ENCODE measurements at places on chromosomes 3 and 15. TPM values are rescaled to one million over a fixed set of nuclear protein-coding genes. Genes with fewer than 3 reads are reported as not detected.

DNA sequence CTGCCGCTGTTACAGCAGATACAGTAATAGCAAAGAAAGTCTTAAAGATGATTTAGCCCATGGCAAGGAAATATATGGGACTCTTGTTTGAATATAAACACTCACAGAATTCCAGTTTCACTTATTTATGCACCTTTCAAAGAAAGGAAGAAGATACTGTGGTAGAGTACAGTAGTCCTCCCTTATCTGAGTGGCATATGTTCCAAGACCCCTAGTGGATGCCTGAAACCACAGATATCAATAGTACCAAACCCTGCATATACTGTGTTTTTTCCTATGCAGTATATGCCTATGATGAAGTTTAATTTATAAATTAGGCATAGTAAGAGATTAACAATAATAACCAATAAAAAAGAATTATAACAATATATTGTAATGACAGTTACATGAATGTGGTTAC lies 8.2 kb downstream of the MAP2K1 start:
- no peak for DNase-seq

DNA sequence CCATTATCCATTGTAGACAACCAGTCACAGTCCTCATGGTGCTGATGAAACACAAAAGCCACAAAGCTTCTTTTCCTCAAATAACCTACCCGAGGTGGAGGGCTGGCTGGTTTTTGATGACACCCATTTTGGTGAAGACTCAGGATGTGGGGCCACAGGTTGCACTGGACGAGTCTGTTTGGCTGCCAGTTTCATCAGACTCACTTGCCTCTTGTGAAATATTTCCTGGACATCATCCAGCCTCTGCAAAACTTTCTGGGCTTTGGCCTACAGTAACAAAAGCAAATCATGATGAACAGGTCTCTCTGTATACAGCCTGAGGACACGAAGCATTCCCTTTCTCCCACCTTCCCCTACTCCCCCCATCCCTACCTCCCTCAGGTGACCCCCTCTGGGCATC lies 42.2 kb downstream of the B3GNT5 start:
- DNase-seq, result no peak

DNA sequence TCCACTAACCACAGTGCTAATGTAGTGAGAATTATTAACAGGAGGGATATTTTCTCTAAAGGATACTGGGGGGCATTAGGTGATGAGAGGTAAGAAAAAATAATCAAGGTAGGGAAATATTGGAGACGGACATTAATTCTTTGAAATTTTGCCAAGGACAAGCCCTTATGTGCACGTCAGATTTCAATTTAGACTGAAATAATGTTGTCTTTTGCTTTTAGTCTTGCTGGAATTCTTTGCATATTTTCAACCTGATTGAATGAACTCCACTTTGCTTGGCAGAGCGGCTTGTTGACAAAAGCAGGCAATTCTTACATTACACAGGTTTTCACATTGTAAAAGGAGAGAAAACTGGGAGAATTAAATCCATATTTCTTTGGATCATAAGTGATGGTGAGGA lies 25.0 kb upstream of the C3orf52 start:
- DNase-seq, result no peak

DNA sequence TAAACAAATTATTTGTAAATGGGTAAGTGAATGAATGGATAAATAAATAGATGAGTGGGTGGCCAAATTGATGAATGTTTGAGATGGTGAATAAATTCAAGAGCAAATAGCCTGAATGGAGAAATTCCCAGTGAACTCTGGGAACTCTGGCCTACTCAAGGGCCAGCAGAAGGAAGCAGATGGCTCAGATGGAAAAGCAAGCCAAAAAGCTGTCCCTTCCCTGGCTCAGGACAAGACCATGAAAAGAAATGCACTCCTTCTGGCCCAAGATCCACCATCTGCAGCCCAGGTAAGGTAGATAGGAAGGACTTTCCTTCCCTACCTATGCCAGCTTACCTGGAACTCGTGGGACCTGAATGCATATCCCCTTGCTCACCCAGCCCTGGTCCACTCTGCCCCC lies 37.6 kb upstream of the CLDN18 start:
- no peak for DNase-seq

GRCh38 chr3:16056217-16056616 lies 118.3 kb upstream of the GALNT15 start:
- no peak for DNase-seq

- DNase-seq, result no peak
Measured at GRCh38 chr3:153247331-153248330, 85.6 kb downstream of the RAP2B start.

- no peak for DNase-seq
Measured at GRCh38 chr15:90851940-90852339, 16.4 kb upstream of the FURIN start.

- no peak for DNase-seq
Measured at GRCh38 chr3:146044046-146044445, 116.9 kb downstream of the PLOD2 start.

DNA sequence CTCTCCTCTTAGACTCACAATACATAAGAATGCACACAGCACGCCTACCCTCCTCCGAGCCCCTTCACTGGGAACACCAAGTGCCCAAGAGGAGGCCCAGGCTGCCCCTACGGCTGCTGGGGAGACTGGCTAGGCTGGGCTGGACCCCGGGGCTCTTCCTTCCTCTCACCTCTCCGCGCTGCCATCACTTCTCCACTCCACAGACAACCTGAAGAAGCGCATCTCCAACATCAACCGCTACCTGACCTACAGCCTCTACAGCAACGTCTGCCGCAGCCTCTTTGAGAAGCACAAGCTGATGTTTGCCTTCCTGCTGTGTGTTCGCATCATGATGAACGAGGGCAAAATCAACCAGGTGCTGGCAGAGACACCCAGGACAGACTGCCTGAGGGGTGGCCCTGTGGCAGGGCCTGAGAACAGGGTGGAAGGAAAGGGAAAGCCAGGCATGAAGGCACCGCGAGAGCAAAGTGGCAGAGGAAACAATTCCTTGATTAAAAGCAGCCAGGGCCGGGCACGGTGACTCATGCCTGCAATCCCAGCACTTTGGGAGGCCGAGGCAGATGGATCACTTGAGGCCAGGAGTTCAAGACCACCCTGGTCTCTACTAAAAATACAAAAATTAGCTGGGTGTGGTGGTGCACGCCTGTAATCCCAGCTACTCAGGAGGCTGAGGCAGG lies 51.6 kb downstream of the SEMA3G start:
- no peak for DNase-seq

GRCh38 chr3:174193604-174194003 lies 665.5 kb upstream of the NAALADL2 start:
- no peak for DNase-seq

DNA sequence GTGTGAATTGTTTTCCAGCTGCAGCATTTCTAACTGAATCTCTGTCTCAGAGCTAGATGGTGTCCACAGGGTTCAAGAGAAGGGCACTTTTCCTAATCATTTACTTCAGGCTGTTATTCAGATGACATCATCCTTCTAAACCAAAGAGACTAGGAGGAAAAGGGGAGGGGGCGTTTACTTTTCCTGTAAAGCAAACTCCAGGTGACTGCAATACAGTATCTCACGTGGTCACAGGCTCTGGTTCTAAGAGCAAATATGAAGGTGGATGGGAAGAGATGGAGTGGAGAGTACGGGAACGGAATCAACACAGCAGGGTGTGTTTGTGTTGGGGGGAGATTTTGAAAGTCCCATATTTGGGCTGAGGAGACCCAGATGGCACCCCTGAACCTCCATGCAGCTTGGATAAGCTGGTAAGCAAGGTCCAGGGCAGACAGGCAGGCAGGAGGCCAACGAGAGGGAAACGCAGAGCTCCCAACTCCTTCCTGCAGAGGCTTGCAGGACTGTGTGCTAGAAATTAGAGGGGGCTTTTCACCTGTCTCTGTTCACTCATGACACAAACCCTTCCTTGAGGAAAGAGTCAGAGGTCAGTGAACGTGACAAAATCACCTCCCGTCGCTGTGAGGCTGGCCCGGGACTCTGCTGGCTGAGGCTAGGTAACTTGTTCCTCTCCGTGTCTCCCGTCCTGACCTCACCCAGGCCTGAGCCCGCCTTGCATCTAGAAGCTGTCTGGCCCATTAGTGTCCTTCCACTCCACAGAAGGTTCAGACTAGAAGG lies 151.2 kb downstream of the OPA1 start:
- DNase-seq, result no peak

GRCh38 chr3:148367756-148368155 lies 329.9 kb upstream of the AGTR1 start:
- DNase-seq, result no peak

- no peak for DNase-seq
Measured at GRCh38 chr3:10471054-10471688, 34.2 kb downstream of the ATP2B2 start.

- no peak for DNase-seq
Measured at GRCh38 chr15:95799286-95800200, 531.0 kb upstream of the NR2F2 start.

- no peak for DNase-seq
Measured at GRCh38 chr15:94265982-94266381, 34.6 kb downstream of the MCTP2 start.

- no peak for DNase-seq
Measured at GRCh38 chr15:95658799-95659198, 671.7 kb upstream of the NR2F2 start.

- no peak for DNase-seq
Measured at GRCh38 chr3:122496508-122496907, 18.2 kb downstream of the KPNA1 start.

DNA sequence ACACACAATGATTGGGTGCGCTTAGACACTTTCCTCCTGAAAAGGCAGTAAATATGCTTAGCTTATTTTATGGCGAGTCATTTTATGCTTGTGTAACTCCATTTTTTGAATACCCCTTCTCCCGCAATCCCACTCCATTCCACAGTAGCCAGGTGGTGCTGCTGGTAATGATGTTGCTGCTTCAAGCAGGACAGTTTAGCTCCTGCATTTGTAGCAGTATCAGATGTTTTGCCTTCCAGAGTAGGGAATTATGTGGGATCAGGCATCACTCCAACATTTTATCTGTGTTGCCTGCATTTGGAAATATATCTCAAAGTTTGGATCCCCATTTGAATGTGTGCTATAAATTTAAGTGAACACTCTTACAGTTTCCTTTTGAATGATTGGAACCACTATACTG lies 302.1 kb upstream of the SGO1 start:
- no peak for DNase-seq

DNA sequence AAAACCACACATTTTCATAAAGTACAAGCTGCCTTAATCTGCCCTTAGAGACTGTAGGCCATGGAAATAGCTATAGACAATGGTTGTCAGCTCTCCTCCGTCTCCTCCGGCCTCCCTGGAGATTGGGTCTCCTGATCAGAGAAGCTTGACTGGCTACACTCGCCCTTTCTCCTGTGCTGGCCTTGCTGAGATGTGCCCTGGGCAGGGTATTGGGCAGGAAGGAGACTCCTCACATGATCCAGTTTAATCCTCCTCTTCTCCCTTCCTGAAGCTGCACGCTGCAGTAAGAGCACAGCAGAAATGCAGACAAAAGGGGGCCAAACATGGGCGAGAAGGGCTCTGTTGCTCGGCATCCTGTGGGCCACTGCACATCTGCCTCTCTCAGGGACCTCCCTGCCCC lies at the start of gene SLC24A5:
TSS of gene SLC24A5 (plus strand) at position 246 of the 400 bp plus-strand sequence. CDS start at position 301, 55 bp downstream.
- no peak for DNase-seq

- DNase-seq, result no peak
Measured at GRCh38 chr3:188554404-188554803, 400.4 kb downstream of the LPP start.

GRCh38 chr3:192033246-192033645 lies 572.3 kb downstream of the PYDC2 start:
- DNase-seq, result no peak

DNA sequence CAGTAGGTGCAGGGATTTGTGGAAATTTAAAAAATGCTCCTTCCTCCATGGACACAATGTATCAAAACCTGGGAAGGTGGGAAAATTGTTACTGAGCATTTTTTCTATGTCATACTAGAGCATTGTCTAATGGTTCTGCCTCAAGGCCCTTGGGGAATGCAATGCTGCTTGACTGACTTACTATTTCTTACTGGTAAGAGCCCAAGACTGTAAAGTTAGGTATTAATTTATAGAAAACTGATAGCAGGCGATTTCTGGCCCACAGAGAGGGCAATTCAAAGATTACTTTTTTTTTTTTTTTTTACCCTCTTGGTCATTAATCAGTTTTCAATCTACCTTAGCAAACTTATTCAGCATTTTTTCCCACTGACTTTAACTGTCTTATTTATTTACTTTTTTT lies 38.5 kb upstream of the MRPL3 start:
- DNase-seq, result no peak

- DNase-seq, result no peak
Measured at GRCh38 chr15:71228403-71228802, 113.1 kb downstream of the THSD4 start.

DNA sequence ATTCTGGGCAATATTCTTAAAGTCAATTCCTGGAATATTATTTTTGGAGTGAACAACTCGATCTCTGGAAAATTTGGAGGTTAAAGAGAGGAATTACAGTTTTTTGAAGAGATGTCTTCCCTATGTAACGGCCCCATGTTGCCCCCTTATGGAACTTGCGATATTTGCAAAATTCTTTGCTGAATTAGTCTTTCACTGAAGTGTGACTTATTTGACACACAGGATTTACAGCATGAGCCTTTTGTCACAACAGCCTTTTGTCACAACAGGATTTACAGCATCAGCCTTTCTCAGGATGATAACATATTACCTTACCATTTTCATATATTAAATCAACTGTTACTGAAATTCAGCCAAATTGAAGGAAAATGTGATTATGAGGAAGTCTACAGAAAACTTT lies 37.8 kb upstream of the SPTSSB start:
- peak; percentile 20 for DNase-seq

DNA sequence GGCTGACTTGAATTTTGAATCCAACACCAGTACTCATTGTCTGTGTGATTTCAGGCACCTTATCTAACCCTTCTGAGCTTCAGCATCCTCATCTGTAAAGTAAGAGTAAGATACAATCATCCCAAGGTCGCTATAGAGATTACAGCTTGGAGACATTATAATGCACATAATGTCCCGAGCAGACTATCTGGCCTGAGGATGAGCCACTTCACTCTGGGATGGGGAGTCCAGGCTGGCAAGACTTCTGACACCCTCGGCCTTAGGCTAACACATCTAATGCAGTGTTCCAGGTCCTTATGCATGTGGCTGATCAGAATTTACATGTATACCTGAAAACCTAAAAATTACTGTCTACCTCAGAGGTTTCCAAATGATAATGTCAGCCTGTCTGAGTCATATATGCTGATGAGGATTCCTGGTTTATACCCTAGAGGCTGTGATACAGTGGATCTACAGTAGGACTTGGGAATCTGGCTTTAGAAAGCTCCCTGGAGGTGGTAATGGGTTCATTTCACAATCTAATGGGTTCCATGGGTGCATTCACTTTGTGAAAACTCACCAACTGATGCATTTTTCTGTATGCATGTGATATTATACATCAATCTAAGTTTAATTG lies 229.0 kb upstream of the SLCO3A1 start:
- DNase-seq, result no peak

The WDR5B gene
- polyA plus RNA-seq, result 2.0 TPM

The CFAP100 gene
- not detected for polyA plus RNA-seq

The RASA2 gene
- polyA plus RNA-seq, result 51.0 TPM

The CSK gene
- polyA plus RNA-seq, result 67.7 TPM

The EOGT gene
- 10.5 TPM for polyA plus RNA-seq

The MYRIP gene
- polyA plus RNA-seq, result not detected

The SEMA5B gene
- polyA plus RNA-seq, result not detected

The KLHL40 gene
- not detected for polyA plus RNA-seq

The COL6A6 gene
- polyA plus RNA-seq, result not detected

The ANKUB1 gene
- polyA plus RNA-seq, result not detected

The CHRNA5 gene
- not detected for polyA plus RNA-seq

The TGFBR2 gene
- polyA plus RNA-seq, result 150 TPM

The DNAJA4 gene
- polyA plus RNA-seq, result 9.9 TPM

The WNT5A gene
- not detected for polyA plus RNA-seq

The SKOR1 gene
- polyA plus RNA-seq, result not detected
